Kidney (tissue), 22 donors: ENCODE measurements at places on chromosomes 4 and X. TPM values are rescaled to one million over a fixed set of nuclear protein-coding genes. Genes with fewer than 3 reads are reported as not detected.

DNA sequence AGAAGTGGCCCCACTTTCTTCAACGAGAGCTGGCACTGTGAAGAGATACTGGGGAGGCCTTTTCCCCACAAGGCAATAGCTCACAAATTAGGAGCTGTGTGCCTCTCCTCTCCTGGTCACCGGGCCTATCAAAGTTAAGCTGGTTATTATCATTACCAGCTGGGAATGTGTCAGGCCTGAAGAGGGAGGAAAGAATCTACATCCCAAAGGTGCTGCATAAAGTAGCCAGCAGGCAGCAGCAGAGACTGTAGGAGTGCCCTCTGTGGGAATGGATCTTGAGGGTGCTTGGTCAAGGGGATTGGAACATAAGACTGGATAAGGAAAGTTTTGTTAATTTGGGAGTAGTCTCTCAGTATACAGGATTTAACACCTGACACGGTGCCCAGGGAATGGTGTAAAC lies 9.1 kb upstream of the TMPRSS11D start:
- DNase-seq, result no peak

- DNase-seq, result no peak
These were observed 62.3 kb upstream of the NAP1L5 start for GRCh38 chr4:88759895-88760290.

DNA sequence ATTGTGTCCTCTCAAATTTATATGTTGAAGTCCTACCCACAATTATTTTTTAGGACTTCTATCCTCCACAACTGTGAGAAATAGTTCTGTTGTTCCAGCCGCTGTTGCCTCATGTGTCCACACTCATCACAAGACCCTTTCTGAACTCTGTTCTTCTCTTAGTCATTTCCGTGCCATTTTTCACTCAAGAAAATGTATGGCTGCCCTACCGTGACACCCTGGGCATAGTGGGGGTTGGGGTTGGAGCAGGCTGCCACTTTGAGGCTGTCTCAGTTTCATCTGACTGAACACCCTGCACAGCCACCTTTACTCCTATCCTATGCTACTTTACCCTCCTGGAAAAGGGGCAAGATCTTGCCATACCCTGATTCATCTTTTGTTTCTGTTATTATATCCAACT lies 319.1 kb downstream of the TENM3 start:
- DNase-seq, result no peak

Gene APLN
- polyA plus RNA-seq, result 9.9 TPM

DNA sequence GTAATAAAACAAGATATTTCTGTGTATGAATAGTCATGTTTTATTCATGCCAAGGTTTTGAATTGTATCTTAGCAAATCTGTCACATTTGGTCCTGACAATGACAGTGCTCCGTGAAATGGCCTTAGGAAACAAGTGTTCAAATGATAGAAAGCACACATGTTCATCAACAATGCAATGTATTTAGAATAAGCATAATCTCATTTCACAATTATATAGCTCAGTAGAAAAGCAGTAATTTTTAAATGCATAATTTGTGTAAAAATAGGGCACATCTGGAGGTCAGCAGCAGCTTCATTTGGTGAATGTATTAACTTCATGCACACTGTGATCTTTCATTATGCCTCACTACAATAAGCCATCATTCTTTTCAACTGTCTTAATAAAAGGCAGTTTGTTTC lies 380.4 kb downstream of the GPM6A start:
- no peak for DNase-seq

Gene SSX4
- not detected for polyA plus RNA-seq

GRCh38 chrX:130125091-130125874 lies 15.0 kb upstream of the ELF4 start:
- DNase-seq, result no peak

DNA sequence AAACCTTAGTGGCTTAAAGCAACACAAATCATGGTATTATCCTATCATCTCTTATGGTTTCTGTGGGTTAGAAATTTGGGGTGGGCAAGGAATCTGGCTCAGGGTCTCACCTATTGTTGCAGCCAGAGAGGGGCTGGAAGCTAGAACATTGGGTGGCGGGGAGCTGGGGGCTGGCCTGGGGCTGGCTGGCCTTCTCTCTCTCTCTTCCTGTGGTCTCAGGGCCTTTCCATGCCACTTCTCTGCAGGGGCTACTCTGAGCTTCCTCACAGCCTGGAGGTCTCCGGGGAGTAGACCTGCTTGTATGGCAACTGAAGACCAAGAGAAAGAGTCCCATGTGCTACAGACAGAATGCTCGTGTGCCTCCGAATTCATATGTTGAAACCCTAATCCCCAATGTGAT lies 10.7 kb upstream of the XPNPEP2 start:
- no peak for DNase-seq

Gene ERCC6L
- polyA plus RNA-seq, result not detected

- peak; percentile 65 for DNase-seq
These were observed 13.8 kb downstream of the RNF4 start for GRCh38 chr4:2482693-2483092.

DNA sequence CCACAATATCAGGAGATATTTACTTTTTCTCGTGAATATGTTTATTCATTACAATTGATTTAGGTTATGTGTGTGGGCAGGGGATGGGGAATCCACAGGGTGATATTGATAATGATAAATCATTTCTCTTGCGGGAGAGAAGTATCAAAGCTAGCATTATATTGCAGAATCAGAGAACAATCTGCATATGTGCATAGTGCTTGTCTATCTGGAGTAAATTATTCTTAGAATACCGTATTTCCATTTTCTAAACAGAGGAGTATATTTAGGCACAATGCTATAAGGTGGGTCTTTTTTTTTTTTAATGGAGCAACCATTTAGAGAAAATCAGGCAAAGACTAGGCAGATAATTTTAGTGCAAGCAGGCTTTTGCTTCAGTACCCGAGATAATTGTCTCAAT lies 166.0 kb upstream of the ARX start:
- DNase-seq, result no peak

DNA sequence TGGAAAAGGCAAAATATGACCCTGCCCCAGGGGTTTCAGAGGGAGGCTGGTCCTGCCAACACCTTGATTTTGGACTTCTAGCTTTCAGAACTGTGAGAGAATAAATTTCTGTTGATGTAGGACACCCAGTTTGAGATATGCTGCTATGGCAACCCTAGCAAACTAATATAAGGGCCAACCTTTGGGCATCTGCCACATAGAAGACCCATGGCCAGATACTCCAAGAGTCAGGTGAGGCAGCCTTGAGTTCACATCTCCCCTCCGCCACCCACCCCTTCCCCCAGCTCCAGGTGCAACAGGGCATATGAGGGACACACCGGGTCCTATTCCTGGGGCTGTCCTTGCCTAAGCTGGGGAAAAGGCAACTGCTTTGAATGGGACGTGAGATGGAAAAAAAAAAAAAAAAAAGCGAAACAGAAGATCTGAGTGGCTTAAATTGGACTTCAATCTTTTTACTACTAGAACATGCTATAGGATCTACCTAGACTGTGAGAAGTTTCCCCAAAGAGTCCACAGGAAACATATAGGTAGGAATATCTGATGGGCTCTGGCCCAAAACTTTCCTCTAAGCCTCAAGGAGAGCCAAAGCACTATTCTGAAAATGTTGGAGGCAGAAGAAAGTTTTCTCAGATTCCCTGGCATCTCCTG lies 56.5 kb upstream of the PROM1 start:
- no peak for DNase-seq

DNA sequence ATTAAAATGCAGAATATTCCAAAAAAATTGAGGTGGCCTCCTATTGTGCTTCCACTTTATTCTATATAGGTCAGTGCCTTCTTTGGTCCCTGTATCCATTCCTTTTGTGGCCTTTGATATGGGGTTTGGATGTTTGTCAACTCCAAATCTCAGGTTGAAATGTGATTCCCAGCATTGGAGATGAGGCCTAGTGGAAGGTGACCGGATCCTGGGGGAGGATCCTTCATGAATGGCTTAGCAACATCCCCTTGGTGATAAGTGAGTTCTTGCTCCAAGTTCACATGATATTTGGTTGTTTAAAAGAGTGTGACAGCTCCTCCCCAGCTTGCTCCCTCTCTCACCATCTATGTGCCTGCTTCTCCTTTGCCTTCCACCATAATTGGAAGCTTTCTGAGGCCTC lies 380.6 kb downstream of the INPP4B start:
- no peak for DNase-seq

- DNase-seq, result peak; percentile 78
These were observed 60.7 kb downstream of the FAM53A start for GRCh38 chr4:1623400-1623799.

Gene EXOC1L
- not detected for polyA plus RNA-seq

DNA sequence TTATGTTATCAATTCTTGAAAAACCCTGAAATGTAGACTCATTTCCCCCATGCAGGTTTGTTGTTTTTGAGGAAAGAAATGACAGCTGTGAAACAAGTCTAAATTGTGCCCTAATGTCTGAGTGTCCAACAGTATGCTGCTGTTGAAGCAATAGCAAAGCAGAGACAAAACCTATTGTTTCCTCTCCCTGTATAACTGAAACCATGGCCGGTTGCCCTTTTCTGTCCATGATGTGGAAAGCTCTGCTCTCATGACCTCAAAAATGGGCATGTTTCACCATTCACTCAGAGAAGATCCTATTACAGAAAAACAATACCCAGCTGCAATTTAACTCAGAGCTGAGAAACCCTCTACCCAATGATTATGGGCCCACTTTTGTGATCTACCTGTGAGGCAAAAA lies 312.6 kb upstream of the FTHL17 start:
- DNase-seq, result no peak

DNA sequence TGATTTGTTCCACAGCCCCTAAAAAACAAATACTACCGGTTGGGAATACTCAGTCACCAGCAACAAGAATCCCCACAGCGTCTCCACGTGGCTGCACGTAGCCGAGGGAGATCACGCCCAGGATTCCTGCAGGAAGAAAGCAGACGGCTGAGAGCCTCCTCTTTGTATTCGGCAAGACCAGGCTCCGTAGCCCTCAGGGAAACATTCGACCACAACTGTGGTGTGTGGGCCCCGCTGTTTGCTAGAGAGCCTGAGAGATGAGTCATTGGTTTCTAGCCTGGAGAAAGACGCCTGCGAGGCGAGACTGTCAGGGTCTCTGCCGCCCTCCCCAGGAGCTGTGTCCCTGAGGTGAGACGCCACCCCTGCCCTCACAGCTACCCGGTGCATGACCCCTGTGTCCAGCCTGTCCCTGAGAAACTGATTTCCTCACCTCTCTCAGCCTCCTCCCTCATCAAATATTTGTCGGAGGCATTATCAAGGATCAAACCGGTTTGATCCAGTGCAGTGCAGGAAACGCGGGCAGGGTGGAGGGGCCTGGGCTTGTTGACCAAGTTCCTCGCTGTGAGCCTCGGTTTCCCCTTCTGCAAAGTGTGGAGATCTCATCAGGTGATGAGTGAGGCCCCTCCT lies 4.7 kb upstream of the S100P start:
- DNase-seq, result peak; percentile 33

Gene ERVMER34-1
- 4.2 TPM for polyA plus RNA-seq

Gene PNMA6F
- polyA plus RNA-seq, result not detected

Gene CLCN4
- 2.4 TPM for polyA plus RNA-seq

GRCh38 chr4:37486166-37486565 lies 200.0 kb downstream of the RELL1 start:
- no peak for DNase-seq

Gene DACH2
- 1.1 TPM for polyA plus RNA-seq

Gene GABRQ
- not detected for polyA plus RNA-seq

Gene SPANXN4
- not detected for polyA plus RNA-seq

Gene FRMPD4
- polyA plus RNA-seq, result not detected

GRCh38 chr4:7529368-7530080 lies 94.8 kb upstream of the PSAPL1 start:
- no peak for DNase-seq

Gene AADAT
- polyA plus RNA-seq, result 4.6 TPM

GRCh38 chr4:98113012-98113411 lies 30.3 kb downstream of the STPG2 start:
- DNase-seq, result no peak

GRCh38 chr4:8688908-8689445 lies 96.4 kb downstream of the CPZ start:
- no peak for DNase-seq

Gene PPP1R2C
- polyA plus RNA-seq, result not detected

Gene CCDC149
- 6.9 TPM for polyA plus RNA-seq
